ENCODE measurements at places on chromosomes 6 and 20.

DNA sequence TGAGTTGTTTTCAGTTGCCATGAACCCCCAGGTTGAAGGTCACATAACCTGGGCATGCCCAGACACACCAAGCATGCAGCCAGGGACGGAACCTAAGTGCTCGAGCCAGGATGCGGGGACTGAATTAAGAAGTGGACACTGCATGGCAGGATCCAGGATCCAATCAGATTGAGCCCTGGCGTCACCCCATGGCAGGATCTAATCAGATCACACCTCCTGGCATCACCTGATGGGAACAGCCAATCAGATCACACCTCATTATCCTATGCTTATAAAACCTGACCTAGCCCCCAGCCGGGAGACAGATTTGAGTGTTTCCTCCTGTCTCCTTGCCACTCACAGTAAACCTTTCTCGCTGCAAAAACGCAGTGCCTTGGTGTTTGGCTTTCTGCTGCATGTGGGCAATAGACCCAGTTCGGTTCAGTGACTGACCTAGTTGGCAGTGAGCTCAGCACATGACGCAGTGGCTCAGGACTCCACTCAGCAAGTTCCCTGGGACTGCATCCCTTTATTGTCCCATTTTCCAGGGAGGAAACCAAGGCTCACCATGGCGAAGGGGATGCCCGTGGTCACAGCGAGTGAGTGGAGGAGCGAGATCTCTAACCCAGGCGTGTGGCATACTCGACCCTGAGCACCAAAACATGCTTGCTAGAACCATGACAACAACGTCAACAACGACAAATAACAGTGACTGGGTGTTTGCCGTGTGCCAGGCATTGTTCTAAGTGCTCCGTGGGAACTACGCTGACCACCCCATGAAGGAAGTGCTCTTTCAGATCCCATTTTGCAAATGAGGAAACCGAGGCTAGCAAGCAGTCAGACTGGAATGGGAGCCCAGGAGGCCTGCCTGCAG is 66.3 kb downstream of the RBM38 start:
- no peak for DNase-seq

GRCh38 chr6:53794720-53795339 is at the start of gene LRRC1:
Gene LRRC1 (plus strand): TSS chr6:53795005. CDS start chr6:53795257, 252 bp downstream.
- DNase-seq: peak; percentile 85

DNA sequence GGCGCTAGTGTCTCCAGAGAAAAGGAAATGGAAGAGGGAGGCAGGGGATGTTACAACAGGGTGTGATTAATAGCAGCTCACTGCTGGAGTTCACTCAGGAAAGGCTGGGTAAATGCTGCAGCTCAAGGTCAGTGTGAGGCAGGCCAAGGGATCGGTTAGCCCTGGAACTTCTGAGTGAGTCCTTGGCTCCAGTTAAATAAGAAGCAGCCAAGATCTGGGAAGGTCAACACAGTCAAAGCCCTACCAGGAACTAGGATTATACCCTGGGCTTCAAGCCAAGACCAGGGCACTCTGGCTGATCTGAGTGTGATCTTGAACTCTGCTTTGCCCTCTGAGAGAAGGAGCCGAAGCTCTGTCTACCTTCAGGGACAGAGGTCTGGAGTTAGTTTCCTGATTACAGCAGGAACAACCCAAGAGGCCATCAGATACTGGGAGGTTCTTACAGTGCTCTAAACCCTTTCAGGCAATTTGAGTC is 44.3 kb downstream of the TPD52L1 start:
- DNase-seq: no peak

DNA sequence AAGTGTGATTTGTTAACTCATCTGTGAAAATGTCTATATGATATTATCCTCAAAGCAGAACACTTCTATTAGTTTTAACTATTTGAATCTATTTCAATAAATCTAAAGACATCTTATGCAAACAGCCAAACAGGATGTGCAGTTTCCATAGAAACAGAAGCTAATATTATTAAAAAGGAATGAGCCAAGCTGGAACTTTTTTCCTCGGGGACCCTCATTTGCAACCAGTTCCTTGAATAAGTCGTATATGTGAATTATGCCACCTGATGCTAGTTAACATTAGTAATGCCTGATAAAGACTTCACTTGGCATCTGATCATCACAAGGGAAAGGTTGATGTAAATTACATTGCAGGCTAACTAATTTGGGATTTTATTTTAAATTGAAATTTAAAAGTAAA is 216.9 kb upstream of the SMLR1 start:
- DNase-seq: no peak

- no peak for DNase-seq
Observed at GRCh38 chr6:150177952-150178520, 35.2 kb downstream of the PPP1R14C start.

- no peak for DNase-seq
Observed at GRCh38 chr6:1870932-1871331, 261.2 kb downstream of the FOXC1 start.
